ENCODE measurements at places on chromosomes 5 and 9.

DNA sequence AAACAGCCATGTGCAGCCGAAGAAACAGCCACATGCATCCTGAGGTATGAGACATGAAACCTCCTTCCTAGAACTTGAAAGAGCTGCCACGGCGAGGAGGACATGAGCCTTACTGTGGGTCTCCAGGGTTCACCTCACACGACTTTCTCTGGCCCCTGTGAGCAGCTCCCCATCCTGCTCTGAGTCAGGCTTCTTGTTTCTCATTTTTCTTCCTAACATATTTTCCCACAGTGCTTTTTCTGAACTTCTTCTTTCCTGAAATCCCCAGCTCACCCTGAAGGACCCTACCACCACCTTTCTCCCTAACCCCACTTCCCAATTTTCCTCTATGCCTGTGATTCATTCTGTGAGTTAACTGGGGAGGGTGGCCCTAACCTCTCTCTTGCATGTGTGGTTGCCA is 33.7 kb upstream of the ADRB2 start:
- DNase-seq = peak; percentile 89

GRCh38 chr5:126366199-126366560 is 57.0 kb upstream of the GRAMD2B start:
- DNase-seq = no peak

- no peak for DNase-seq
Measured at GRCh38 chr5:112689155-112689909, 48.4 kb upstream of the APC start.

- DNase-seq = peak; percentile 94
Measured at GRCh38 chr9:107548298-107549142, 59.0 kb upstream of the KLF4 start.

GRCh38 chr5:149128023-149128875 is 13.0 kb upstream of the ABLIM3 start:
- peak; percentile 41 for DNase-seq

- no peak for DNase-seq
Measured at GRCh38 chr9:111236332-111236731, 93.7 kb downstream of the OR2K2 start.

- no peak for DNase-seq
Measured at GRCh38 chr5:149049371-149049781, 13.5 kb downstream of the SH3TC2 start.

GRCh38 chr5:138083702-138084101 is at the start of gene WNT8A:
Gene WNT8A, plus strand, starts transcription at chr5:138084033. Its CDS starts 95 bp downstream, at chr5:138084128.
- DNase-seq = no peak

- DNase-seq = no peak
Measured at GRCh38 chr9:137302449-137303150, 529 bp upstream of the NRARP start.

All from suppressor macrophage treated with lipopolysaccharide for 4 hours (primary cell).